HuH-7 (cell line): ENCODE measurements at places on chromosomes 3 and 15.

DNA sequence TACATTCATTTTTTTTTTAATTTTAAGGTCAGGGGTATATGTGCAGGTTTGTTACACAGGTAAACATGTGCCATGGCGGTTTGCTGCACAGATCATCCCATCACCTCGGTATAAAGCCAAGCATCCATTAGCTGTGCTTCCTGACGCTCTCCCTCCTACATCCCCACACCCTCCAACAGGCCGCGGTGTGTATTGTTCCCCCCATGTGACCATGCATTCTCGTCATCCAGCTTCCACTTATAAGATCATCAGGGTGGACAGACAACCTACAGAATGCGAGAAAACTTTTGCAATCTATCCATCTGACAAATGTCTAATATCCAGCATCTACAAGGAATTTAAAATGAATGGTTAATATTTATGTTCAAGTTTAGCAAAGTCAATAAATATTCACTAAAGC, 19.4 kb downstream of the ILDR1 start:
- no peak for DNase-seq

DNA sequence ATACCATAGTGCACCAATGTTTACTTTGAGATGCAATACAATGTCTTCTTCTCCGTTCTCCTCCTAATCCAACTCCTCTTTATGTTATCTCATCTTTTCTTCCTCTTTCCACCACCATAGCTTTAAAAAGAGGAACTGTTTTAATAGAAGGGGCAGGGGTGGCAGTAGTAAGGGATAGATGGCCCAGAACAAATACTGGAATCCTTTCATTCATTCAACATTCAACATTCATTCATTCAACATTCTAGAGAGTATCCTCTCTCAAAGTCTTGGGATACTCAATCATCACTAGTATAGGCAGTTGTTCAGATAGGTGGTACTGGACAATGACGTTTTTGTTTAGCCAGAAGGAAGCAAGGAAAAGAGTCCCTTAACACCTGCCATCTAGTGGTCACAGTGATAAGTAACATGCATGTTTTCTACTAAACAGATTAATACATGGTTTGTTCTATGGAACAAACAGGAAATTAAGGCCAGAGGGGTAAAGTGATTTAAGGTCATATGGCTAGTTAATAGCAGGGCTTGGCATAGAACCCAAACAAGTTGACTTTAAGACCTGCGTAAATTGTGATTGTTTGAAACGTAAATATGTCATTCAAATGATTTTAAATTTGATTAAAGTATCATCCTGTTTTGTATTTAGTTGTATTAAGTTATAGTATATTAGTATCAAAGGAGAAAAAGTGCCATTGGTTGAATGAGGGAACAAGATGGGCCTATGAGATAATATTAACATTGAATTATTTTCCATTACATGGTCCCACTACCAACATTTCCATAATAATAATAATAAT, 26.9 kb upstream of the EHHADH start:
- DNase-seq = peak; percentile 60

DNA sequence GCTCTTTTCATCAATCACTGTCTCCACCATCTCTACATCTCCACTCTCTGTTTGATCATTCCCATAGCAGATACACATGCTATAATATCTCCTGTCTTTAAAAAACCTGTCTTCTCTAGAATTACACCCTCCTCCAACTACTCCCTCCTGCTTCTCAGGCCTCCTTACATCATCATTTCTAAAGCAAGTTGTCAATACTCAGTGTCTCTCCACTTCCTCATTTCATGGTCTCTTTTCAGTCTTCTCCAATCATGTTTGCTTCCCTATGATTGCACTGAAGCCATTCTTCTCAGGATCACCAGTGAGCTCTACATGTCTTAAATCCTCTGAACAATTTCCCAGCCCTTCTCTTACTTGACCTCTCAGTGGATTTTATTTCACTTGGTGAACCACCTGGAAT, 87.0 kb upstream of the ZNF280D start:
- DNase-seq = no peak

- DNase-seq = no peak
Observed at GRCh38 chr15:67109141-67110034, 44.0 kb downstream of the SMAD3 start.

DNA sequence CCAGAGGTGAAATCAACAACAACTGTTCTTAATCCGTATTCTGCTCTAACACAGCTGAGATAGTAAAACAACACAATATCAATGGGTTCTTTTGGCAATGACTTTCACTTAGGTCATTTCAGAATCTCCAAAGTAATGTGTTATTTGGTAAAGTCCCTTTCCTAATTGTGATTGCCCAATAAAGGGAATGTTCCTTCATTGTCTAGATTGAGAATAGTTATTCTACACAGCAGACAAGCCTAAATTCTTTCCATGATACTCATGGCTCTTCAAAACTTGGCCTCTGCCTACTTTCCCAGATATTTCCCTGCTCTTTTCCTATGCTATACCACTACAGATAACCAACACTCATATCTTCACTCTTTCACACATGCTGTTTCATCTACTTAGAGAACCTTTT, 219.8 kb downstream of the FMN1 start:
- DNase-seq = no peak

DNA sequence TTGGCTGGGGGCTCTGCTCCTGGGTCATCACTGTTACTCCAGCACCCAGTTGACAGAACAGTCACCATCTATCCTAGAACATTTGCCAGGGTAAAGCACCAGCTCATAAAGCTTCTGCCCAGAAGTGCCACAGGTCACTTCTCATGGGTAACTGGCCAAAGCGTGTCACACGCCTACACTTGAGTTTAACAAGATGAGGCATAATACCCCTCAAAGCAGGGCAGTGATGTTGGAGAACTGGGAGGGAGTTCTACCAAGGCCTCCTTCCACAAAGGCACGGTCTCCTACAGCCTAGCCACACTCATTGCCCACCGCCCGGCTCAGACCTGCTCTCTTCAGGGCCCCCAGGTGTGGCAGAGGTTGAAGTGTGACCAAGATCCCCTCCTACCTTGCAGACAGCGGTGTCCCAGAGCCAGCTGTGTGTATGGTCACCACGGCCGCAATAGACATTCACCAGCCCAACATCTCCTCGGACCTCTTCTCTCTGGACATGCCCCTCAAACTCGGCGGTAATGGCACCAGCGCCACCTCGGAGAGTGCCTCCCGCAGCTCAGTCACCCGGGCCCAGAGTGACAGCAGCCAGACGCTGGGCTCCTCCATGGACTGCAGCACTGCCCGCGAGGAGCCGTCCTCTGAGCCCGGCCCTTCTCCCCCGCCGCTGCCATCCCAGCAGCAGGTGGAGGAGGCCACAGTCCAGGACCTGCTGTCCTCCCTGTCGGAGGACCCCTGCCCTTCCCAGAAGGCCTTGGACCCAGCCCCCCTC, 107.7 kb downstream of the ETFA start:
- DNase-seq = no peak
